NCI-H446 treated with DMSO at 0.1 percent for 48 hours (cell line): ENCODE measurements at places on chromosomes 5 and 9.

DNA sequence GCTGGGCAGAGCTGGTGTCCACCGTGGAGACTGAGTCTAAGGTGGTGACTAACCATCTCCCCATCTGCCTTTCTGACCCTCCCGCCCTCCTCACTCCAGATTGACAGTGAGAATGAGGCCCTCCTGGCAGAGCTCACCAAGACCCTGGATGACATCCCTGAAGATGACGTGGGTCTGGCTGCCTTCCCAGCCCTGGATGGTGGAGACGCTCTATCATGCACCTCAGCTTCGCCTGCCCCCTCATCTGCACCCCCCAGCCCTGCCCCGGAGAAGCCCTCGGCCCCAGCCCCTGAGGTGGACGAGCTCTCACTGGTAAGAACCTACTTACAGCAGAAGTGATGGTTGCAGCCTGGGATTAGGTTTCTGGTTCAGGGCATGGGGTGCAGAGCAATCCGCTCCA, 96.5 kb downstream of the PPARGC1B start:
- peak; percentile 35 for DNase-seq

- DNase-seq: no peak
Observed at GRCh38 chr5:154242964-154243376, 52.4 kb downstream of the GALNT10 start.

DNA sequence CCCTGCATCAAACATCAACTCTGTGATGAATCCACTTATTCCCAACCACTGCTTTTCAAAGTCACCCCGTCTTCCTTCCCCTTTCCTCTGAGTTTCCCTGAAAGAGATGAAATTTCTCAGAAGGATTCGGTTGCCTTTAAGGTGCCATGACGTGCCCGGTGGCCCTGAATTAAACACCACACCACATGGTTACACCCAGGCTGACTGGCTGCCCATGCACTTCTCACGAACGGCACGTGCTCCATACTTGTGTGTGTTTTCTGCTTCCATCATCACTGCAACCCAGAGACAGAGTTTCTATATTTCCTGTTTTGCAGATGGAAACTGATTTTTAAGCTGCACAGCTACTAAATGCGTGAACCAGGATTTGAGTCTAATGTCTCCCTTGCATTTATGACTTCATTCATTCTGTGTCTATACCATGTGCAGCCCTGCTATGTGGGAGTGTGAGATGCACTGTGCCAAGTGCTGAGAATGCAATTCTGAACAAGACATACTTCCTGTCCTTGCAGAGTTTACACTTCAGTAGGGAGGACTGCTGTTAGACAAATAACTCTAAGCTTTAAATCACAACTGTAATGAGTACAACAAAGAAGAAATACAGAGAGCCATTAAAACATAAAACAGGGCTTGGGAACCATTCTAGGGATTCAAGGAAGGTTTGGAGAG, 162.9 kb downstream of the NXNL2 start:
- no peak for DNase-seq

GRCh38 chr9:35374910-35375309, 115.0 kb upstream of the RUSC2 start:
- DNase-seq: no peak

- DNase-seq: no peak
Observed at GRCh38 chr5:148469501-148469935, 85.8 kb downstream of the FBXO38 start.

- no peak for DNase-seq
Observed at GRCh38 chr5:107878661-107879060, 207.9 kb upstream of the EFNA5 start.

- no peak for DNase-seq
Observed at GRCh38 chr9:76415154-76415553, 20.9 kb upstream of the RFK start.
